ENCODE measurements at places on chromosomes 13 and 19. TPM values are rescaled to one million over a fixed set of nuclear protein-coding genes. Genes with fewer than 3 reads are reported as not detected.

MIA gene
- total RNA-seq: not detected

ZNF835 gene
- total RNA-seq: 0.08 TPM

ZNF506 gene
- 7.6 TPM for total RNA-seq

DIRAS1 gene
- total RNA-seq: 1.2 TPM

OR7C1 gene
- not detected for total RNA-seq

CYP2S1 gene
- total RNA-seq: not detected

FLT3LG gene
- total RNA-seq: 1.9 TPM

UNC13A gene
- 2.2 TPM for total RNA-seq

CCDC9 gene
- 9.5 TPM for total RNA-seq

ICAM1 gene
- 20.7 TPM for total RNA-seq

Data from smooth muscle cell of the coronary artery (primary cell).